Hematopoietic multipotent progenitor cell (in vitro differentiated cells): ENCODE measurements at places on chromosomes 1 and 21.
A peak's percentile ranks its signal among the peaks of the same experiment; 100 is the strongest.

DNA sequence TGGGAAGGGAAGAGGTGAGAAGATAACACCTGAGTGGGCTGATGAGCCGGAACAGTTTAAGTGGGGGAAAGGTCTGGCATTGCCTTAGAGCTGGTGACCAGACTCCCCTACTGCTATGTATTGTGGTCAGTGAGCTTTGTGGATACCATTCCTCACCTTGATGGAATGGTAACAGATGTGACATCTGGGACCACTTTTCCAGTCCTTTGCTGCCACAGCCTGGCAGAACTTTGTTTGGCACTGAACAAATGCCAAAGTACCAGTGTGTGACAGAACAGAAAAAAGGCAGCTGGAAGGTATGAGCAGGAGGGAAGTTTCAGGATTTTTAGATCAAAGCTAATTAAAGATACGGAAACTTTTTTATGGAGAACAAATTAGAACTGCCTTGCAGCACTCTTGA, 6.2 kb downstream of the MED8 start:
- peak; percentile 20 for DNase-seq

DNA sequence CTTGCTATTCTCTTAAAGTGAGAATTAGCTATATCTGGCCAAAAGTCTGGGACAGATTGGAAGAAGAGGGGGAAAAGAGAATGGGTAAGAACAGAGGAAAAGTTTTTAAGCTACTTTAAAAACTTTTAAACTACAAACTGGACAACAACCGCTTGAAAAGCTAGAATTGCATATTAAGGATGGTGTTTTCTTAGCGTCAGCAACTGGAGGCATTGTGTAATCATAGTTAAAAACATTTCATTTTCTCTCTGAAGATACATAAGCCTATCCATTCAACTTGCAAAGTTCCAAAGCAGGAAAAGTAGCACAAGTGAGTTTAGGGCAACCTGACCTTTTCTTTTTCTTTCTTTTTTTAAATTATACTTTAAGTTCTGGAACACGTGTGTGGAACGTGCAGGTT, 10.9 kb downstream of the PBX1 start:
- DNase-seq: no peak

DNA sequence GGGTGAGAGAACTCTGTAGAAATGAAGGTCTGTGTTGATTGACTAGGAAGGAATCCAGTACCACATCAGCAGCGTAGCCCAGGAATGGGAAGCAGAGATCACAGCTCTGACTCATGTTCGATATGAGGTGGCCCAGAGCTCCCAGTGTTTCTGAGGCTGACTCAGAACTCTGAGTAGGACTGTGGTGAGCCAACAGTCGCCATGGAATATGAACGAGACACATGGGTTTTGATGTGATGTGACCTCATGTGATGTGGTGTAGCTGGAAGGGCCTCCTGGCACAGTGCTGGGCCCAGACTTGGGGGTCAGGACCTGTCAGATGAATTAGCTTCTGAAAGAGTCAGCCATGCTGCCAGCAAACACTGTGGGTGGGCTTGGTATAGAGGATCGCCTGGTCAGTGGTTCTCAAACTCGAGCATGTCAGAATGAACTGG, 237.0 kb downstream of the MRPL39 start:
- DNase-seq: no peak

- DNase-seq: no peak
Measured at GRCh38 chr1:68361346-68361910, 88.3 kb downstream of the RPE65 start.

DNA sequence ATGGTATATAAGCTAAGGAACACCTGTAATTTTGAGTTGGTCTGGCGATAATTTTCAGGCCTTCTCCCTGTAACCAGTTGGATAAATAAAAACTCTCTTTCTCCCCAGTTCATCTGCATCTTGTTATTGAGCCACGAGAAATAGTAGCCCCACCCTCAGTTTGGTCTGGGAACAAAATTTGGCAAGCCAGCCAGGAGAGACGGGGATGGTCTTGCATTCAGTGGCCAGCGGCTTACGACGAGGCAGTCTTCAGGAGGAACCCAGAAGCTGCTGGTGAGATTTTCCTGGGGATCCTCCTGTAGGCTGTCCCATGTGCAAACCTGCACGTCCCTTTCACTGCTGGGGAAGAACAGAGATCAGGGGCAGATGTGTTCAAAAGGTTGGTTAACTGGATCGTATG, 174.6 kb downstream of the PLA2G4A start:
- DNase-seq: no peak

DNA sequence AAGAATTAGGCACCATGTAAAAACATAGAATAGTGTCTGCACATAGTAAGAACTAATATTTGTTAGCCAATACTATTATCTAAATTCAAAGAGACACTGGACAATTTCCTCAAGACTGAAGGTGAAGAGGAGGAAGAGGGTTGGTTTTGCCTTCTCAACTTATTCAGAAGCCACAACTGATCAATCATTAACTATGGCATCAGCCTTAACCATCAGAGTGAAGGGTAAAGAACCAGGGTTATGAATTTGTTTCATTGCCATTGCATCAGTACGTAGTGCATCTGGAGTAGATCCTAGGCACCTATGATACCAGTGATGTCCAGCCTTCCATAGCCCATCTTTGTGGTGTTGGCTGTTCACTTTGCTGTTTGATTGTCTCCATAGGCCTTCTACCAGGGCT, 421.7 kb upstream of the DEPDC1 start:
- no peak for DNase-seq

DNA sequence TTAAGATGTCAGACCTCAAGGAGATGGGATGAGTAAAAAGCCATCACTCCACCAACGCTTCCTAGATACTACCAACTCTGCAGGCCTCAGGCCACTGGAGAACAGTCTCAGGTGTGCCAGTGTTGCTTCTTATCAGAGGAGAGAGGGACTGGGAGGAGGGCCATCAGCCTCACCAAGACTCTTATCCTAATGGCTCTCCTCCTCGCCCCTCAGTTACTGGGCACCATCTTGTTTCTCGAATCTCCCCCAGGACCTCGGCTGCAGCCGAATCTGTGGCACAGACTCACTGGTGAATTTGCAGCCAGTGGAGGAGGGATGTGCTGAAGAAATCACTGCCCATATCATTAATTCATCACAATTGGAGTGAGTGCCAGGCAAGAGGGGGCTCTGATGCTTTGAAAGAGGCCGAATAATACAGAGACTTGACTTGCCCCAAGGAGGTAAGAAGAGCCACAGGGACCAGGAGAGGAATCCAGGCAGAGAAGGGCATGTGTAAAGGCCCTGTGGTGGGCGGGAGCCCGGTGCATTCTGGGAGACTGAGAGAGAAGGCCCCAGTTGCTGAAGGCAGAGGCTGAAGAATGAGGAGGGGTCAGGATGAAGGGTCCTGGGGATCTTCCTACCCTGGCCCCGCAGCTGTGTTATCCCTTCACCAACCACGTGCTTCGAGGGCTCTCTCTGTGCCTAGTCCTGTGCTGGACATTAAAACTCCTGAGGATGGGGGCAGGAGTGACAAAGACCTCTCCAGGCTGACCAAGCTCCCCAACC, 129.8 kb downstream of the PTPRU start:
- no peak for DNase-seq
